ENCODE measurements at places on chromosomes 1 and 21.

- DNase-seq, result no peak
Observed at GRCh38 chr21:28767523-28767922, 225.2 kb downstream of the LTN1 start.

DNA sequence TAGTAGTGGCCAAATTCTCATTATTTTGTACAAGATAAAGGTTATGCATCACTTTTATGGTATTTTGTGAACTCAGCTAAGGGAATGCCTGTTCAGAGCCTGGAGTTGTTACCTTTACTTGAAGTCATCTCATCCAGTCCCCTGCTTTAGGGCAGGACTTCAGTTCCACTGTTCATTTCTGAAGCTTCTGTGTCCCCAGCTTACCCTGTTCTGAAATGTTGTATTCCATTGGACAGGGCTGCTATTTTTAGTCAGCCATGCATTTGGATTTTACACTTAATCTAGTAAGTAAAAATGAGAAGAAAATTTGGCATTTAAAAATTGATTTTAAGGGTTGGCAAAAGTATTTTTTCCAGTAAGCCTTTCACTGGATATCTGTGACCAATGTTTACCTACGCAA is 11.6 kb upstream of the C4BPB start:
- DNase-seq, result no peak

DNA sequence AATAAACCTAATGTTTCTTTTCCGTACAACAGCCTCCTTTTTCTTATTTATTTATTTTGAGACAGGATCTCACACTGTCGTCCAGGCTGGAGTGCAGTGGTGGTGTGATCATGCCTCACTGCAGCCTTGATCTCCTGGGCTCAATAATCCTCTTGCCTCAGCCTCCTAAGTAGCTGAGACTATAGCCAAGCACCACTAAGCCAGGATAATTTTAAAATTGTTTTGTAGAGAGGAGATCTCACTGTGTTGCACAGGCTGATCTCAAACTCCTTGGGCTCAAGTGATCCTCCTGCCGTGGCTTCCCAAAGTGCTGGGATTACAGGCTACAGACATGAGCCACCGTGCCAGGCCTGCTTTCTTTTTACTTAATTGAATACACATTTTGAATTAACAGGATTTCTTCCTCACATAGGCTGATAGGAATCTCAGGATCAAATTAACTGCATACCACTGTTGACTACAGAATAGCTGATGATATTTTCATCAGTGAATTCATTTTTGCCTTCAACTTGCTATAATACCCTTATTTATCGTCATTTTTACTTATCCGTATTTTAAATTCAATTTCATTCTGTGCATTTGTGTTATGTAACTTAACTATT is 2010.5 kb downstream of the NCAM2 start:
- DNase-seq, result no peak

DNA sequence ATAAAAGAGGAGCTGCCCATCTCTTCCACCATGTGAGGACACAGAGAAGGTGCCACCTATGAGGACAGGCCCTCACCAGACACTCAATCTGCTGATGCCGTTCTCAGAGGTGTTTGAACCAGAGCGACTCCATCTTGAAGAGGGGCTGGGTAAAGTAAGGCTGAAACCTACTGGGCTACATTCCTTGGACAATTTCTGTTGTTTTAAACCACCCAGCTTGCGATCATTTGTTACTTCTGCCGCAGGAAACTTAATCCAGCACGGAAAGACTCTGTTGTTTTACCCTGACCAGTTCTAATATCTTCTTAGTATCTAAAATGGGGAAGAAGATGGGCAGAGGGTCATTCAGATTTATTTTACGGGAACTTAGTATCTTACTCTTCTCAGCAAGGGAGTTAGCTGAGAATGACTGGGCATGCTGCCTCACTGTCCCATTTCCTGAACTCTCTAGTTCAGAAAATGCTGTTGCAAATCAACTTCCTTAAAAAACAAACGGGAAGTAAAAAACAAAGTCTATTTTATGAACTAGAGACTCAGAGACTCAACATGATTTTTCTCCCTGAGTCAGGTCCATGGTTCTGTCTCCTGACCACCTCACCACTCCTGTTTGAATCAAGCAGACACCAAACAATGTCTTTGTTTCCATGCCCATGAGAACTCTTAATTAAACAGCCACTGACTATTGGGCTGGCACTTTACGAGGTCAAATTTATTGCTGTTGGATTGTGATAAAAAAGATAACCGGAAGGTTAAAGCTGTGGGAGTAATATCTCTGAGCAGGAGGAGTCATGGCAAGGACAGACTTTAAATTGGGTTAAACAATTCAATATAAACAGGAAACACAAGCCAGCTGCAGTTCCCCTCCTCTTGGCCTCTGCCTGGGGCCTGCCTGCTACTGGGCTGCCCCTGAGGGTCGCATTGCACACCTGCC is 23.8 kb upstream of the IFNAR1 start:
- DNase-seq, result no peak

DNA sequence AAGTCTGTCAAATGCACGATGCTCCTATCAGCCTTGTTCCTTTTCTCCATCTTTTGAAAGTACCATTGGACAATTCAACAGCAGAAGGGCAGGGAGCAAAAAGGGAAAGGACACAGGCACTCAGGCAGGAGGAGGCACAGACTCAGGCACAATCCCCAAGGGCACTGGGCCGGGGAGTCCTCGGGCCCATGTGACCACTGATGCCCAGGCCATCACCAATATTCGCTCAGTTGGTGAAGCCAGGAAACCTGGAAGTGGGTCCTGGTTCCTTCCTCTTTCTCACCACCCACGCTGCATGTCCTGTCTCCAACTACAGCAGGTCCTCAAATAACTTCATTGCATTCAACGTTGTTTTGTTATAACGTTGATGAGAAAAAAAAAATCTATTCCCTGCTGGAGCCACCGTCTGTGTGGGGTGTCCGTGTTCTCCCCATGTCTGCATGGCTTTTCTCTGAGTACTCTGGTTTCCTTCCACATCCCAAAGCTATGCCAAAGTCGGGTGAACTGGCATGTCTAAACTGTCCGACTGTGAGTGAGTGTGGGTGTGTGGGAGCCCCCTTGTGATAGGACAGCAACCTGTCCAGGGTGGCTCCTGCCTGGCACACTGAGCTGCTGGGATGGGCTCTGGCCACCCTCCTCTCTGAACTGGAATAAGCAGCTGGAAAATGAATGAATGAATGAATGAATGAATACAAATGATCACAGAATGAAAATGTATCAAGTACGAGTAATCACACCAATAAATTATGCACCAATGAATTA is 12.5 kb downstream of the NID1 start:
- DNase-seq, result no peak

GRCh38 chr21:36699546-36700294 is 805 bp downstream of the SIM2 start:
- no peak for DNase-seq

DNA sequence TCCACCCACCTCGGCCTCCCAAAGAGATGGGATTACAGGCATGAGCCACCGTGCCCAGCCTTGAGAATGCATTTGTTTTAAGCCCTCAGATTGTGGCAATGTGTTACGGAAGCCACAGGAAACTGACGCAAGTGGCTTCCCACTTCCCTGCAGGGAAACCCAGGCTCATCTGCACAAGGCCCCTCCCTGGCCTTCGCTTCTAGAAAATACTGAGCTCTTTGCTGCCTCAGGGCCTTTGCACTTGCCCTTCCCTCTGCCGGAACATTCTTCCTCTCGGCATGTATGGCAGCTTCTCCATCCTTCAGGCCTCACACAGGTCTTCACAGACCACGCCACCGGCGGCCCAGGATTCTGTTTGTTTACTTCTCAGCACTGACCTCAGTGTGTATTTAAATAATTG is 137.0 kb upstream of the TMEM51 start:
- no peak for DNase-seq

GRCh38 chr1:6461538-6462411 is 4.2 kb downstream of the TNFRSF25 start:
- DNase-seq, result no peak

- DNase-seq, result no peak
Observed at GRCh38 chr1:236492378-236492777, 31.4 kb upstream of the LGALS8 start.

DNA sequence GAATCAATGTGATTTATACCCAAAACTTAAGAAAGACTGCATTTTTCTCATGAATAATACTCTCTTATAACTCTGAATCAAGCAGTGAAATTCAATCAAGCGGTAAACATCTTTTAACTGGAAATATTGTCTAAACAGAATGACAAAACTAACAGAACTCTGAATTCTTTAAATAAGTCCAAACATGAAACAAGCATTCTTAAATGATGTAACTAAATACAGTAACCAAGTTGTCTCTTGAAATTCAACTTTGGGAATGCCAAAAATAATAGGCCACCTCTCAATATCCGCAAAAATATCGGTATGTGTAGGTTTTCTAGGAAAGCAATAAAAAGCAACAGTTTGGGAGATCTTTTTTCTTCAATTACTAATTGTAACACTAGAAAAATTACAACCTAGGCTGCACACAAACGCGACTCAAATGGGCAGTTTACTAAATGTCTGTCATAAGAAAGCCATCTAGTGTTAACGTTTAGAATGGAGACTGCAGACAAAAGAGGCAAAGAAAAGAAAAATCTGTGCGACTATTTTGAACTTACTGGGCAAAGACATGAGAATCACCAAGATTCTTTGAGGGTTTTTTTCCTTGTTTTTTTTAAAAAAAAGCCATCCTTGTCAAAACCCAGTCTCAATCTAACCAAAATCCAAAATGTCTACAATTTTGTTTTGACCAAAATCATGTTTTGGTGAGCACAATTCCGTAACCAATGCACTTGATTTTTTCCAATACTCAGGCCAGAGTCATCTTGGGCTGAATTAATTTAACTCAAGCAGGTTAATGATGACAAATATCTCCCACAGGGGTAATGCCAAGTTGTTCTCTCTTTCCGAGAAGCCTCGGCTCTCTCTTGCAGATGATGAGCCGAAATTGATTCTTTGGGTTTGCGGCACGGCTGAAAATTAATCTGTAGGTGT is 1.3 kb downstream of the SIPA1L2 start:
- no peak for DNase-seq

Data from NCI-H187 (cell line).